Renal cortical epithelial cell (primary cell): ENCODE measurements at places on chromosomes 16 and 17. TPM values are rescaled to one million over a fixed set of nuclear protein-coding genes. Genes with fewer than 3 reads are reported as not detected.
A peak's percentile ranks its signal among the peaks of the same experiment; 100 is the strongest.

Gene ZG16
- total RNA-seq, result not detected in 2 replicates

Gene ENPP7
- not detected in 2 replicates for total RNA-seq

Gene SNX20
- not detected in 2 replicates for total RNA-seq

Gene ZFPM1
- 0.35 and 2.8 TPM in 2 replicates for total RNA-seq

Gene ELMO3
- total RNA-seq, result 3.1 and 20.1 TPM in 2 replicates

DNA sequence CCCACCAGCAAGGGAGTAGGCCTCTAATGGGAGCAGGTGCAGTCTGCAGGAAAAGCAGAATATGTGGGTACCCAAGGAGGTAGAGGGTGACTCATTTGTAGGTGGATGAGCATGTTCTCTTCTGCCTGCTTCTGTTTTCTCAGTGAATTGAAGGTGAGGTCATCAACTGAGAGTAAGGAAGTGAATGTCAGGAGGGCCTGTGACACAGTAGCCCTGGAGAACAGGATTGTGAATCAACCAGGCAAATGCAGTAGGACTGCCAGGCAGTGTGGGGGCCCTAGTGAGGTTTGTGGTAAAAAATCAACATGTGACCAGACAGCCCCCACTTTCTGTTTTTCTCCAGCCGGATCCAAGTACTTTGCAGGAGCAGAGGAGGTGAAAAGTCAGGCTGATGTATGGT lies 150.5 kb upstream of the SOX9 start:
- peak; percentile 77 for DNase-seq

- peak; percentile 24 for DNase-seq
Observed at GRCh38 chr17:60887614-60888028, 210.0 kb downstream of the BCAS3 start.

- DNase-seq, result peak; percentile 55
Observed at GRCh38 chr16:970766-971581, at the start of gene LMF1. Gene LMF1 (minus strand): TSS chr16:970984. CDS start chr16:970980, 4 bp downstream.

DNA sequence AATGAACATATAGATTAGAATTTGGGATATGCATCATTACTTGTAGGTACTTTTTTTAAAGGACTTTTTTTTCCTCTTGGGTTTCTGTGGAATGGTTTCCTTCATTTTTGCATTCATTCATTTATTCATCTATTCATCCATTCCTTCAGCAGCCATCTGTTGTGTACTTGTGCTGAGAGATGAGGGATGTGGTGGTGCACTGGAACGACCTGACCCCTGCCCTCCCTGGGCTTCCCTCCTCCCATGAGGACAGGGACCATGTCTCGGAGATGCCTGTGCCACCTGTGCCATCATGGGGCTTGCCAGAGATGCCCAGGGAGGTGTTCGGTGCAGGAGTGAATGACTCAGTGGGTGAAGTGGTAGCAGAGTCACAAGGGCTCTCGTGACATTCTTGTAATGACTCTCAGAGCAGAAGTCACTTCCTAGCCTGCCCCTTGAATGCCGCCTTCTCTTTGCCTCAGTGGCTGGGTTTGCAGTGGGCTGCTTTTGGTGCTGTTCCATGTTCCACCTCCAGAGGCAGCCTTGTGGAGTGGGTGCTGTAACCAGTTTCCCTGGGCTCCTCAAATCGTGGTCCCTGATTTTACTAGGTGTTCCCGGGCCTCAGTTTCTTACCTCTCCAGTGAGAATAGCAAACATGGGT lies 43.9 kb downstream of the CLEC16A start:
- DNase-seq, result no peak

- no peak for DNase-seq
Observed at GRCh38 chr17:67358612-67359011, 7.8 kb downstream of the PSMD12 start.

DNA sequence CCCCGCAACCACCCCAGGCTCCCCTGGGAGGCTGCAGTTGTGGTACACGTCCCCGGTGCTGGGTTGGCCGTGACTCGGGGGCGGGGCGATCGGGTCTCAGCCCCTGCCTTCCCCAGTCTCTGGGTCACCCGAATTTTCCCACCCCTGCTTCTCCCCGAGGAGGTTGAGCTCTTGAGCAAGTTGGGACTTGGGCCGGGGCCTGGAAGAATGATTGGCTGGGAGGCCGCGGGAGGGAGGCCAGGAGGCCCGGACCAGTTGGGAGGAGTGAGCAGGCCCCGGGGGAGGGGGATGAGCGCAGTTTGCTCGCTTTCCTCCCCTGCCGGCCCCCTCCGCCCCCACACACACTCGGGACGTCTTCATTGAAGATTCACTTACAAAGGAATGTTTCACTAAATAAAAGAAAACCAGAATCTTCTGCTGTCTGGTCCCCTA lies 4.5 kb upstream of the HEXIM1 start:
- DNase-seq, result no peak

- no peak for DNase-seq
Observed at GRCh38 chr17:46960152-46960551, 18.9 kb downstream of the RPRML start.
